ENCODE measurements at places on chromosomes 11 and 22.
A peak's percentile ranks its signal among the peaks of the same experiment; 100 is the strongest.

DNA sequence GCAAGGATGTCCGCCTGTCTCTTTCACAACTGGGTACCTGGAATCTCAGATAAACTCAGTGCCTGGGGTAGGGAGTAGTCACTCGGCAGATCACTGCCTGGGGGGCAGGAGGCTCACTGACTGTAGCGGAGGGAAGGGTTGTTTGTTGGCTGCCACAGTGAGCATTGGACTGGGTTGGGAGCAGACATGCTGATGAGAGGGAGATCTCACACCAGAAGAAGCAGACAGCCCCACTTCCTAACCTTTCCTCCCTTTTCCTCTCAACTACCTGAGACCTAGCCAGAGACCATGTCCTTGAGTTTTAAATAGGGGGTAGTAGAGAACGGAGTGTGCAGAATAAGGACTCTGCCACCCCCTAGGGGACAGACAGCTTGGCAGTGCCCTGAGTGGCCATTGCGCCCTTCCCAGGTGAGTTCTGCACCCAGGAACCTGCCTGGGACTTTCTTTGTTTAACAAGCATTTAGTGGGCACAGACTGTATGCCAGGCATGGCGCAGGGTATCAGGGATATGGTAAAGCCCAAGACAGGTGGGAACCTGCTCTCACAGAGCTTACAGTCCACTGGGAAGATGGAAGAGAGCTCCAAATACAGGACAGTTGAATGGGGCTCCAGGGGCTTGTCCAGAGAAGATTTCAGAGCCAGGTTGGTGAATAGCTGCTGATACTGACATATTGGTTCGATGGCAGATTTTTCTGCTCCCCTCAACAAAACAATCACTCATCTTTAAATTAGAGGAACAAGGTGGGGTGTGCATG, 115.7 kb upstream of the NNMT start:
- peak; percentile 46 for DNase-seq
- no peaks in the 10 kb centered on the region for H3K36me3 ChIP-seq
- H3K4me3 ChIP-seq, result peak overlapping the region; percentile 11
- H3K4me1 ChIP-seq, result peaks cover 84% of the 10 kb centered on the region
- peak overlapping the region; percentile 91 for H3K27ac ChIP-seq

GRCh38 chr11:17986007-17986710, 26.7 kb downstream of the SERGEF start:
- peaks cover 7% of the 10 kb centered on the region for H3K4me1 ChIP-seq
- peaks cover 4% of the 10 kb centered on the region for H3K36me3 ChIP-seq
- peak; percentile 25 for DNase-seq
- H3K4me3 ChIP-seq, result no peak overlapping the region
- no peak overlapping the region for H3K27ac ChIP-seq

GRCh38 chr22:42627981-42628380, 12.4 kb downstream of the ATP5MGL start:
- H3K4me3 ChIP-seq, result no peak overlapping the region
- H3K36me3 ChIP-seq, result peaks cover 43% of the 10 kb centered on the region
- peaks cover 36% of the 10 kb centered on the region for H3K4me1 ChIP-seq
- no peaks in the 10 kb centered on the region for H3K27me3 ChIP-seq
- H3K27ac ChIP-seq, result no peak overlapping the region
- DNase-seq, result no peak

GRCh38 chr11:60184824-60185511, 2.1 kb upstream of the MS4A6A start:
- H3K27ac ChIP-seq, result no peak overlapping the region
- DNase-seq, result no peak
- H3K27me3 ChIP-seq, result peaks cover 7% of the 10 kb centered on the region
- no peaks in the 10 kb centered on the region for H3K36me3 ChIP-seq
- H3K4me1 ChIP-seq, result no peaks in the 10 kb centered on the region
- no peak overlapping the region for H3K4me3 ChIP-seq

DNA sequence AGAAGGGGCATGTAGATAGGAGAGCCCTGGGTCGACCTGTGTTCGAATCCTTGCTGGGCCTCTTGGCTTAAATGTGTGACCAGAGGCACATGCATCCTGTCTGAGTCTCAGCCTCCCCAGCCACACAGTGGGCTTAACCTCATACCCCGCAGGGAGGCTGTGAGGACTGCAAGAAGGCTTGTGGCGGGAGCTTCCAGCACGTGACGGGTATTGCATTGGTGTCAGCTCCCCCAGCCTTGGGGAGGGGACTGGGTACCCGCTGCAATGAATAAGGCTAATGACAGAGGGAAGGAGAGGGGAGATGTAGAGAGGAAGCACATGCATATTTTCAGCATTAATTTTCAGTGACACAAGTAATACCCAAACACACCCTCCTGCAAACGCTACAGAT, 8.1 kb downstream of the RASD2 start:
- no peaks in the 10 kb centered on the region for H3K27me3 ChIP-seq
- H3K27ac ChIP-seq, result no peak overlapping the region
- no peaks in the 10 kb centered on the region for H3K36me3 ChIP-seq
- no peak for DNase-seq
- H3K4me1 ChIP-seq, result peaks cover 8% of the 10 kb centered on the region
- no peak overlapping the region for H3K4me3 ChIP-seq

GRCh38 chr11:720017-720641, 14.1 kb downstream of the EPS8L2 start:
- H3K36me3 ChIP-seq, result no peaks in the 10 kb centered on the region
- H3K27ac ChIP-seq, result no peak overlapping the region
- peaks cover 15% of the 10 kb centered on the region for H3K4me1 ChIP-seq
- H3K27me3 ChIP-seq, result peaks cover 54% of the 10 kb centered on the region

DNA sequence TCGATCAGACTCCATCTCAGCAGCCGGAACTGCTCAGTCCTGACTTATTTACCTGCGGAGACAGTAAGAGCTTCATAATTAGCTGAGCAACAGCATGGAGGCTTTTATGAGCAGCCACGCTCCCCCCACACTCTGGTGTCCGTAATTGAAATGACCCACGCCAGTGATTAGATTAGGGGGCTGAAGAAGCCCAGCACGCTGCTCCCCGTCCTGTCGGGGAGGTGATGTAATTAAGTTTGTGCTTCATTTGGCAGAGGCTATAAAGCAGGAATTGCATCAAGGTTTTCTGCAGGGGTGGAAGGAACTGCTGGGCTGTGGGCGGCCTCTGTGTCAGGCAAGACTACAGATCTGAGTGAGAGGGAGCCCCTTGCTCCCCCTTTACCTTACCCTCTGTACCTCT, 22.8 kb upstream of the HTR3A start:
- no peaks in the 10 kb centered on the region for H3K4me1 ChIP-seq
- H3K27me3 ChIP-seq, result peaks cover 50% of the 10 kb centered on the region
- no peak overlapping the region for H3K27ac ChIP-seq
- H3K36me3 ChIP-seq, result no peaks in the 10 kb centered on the region

DNA sequence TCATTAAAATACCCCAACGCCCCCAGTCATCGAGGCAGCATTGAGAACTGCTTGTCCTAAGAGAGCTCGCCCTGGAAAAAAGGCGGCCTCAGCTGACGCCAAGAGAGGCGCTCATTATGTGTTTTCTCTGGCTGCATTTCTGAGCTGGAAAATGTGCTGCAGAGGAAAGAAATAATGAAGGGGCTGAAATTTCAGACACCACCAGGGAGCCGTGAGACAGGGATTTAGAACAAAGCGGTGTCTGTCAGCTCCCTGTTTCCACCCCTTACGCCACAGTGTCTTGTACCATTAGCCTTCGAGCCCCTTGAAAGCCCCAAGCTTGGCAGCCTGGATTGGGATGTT, 14.4 kb downstream of the USH1C start:
- peaks cover 14% of the 10 kb centered on the region for H3K27me3 ChIP-seq
- H3K4me1 ChIP-seq, result no peaks in the 10 kb centered on the region
- H3K27ac ChIP-seq, result no peak overlapping the region
- no peak for DNase-seq
- H3K36me3 ChIP-seq, result no peaks in the 10 kb centered on the region
- H3K4me3 ChIP-seq, result no peak overlapping the region
